NCI-H345 (cell line): ENCODE measurements at places on chromosomes 11 and 22.

GRCh38 chr11:12019866-12020416 is 11.5 kb upstream of the DKK3 start:
- DNase-seq, result no peak

GRCh38 chr22:17159504-17159951 is 451 bp upstream of the HDHD5 start:
- peak; percentile 43 for DNase-seq

GRCh38 chr11:78656327-78656726 is 81.7 kb upstream of the NARS2 start:
- DNase-seq, result no peak

DNA sequence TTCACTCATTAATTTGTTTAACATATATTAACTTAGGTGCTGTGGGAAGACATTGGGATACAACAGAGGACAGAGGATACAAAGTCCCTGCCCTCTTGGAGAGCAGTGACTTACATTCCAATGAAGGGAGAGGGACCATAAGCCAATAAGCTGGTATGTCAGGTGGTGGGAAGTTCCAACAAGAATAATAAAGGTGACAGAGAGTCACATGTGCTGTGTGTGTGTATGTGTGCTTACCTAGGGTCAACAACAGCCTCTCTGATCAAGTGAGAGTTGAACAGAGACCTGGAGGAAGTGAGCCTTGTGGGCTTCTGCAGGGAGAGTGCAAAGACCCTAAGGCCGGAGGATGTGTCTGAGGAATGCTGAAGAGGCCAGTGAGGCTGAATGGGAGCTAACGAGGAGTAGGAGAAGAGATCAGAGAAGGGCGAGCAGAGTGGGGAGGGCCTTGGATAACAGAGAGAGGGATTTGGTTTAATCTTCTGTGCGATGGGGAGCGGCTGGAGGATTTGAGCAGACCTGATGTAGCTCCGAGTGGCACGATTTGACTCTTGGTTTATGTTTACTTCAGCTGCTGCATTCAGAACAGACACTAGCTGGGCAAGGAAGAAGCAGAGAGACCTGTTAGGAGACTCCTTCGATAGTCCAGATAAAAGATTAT is 35.3 kb downstream of the MAP6 start:
- DNase-seq, result no peak

- DNase-seq, result peak; percentile 51
Measured at GRCh38 chr11:27701355-27702105, 1.3 kb upstream of the BDNF start.

- DNase-seq, result no peak
Measured at GRCh38 chr22:50208430-50208938, 7.7 kb downstream of the SELENOO start.

DNA sequence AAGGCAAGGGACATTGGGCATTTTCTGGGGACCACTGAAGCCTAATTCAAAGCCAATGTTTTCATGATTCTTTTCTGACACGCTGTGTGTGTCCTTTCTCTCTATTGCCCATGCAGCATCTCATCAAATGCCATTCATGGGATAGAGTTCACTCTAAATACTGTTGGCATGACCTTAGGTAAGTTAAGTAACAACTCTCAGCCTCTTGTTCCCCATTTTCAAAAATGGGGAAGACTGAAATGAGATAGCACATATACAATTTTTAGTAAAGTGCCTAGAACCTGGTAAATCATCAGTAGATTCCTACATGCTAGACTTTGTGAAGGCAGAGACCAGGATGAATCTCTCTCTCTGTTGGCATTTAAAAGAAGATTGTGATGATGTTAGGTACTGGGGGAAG is 12.7 kb upstream of the OR52K2 start:
- no peak for DNase-seq
